ENCODE measurements at places on chromosomes 7 and 10.
A peak's percentile ranks its signal among the peaks of the same experiment; 100 is the strongest.

DNA sequence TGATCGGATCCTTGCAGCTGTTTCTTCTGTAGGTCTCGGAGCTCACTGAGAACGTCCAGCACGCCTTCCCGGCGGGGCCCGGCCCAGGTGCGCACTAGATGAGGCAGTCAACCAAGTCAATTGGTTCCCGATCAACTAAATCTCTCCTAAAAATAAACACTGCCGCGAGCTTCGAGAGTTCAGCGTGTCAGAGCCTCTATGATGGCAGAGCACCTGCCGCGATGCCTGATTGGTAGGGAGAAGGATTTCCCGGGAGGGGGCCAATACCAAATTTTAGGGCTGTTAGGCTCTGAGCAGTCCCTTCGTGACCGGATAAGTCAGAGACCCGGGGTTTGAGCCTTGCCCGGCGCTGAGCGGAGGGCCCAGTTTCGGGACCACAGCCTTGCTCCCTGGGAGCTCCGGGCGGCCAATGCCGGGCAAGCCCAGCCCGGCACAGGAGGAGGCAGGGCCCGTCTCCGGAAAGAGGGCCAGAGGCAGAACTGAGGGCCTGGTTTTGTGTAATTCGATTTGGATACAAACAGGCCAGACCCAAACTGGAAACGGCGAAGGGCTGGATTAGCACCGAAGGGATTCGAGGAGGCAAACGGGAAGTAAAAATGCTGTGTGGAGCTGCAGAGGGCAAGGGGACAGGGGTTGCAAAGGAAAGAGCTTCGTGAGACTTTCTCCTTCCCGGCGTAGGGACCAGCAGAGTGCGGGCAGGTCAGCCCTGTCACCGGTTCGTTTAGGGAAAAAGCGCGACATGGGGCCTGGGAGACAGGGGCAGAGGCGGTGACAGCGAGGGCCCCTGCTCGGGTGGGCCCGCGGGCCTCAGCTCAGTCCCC, 569 bp downstream of the SLC26A5 start:
- no peak for DNase-seq

- DNase-seq, result no peak
Observed at GRCh38 chr7:87885018-87885417, 8.7 kb downstream of the DBF4 start.

GRCh38 chr10:24793648-24794379, 70.1 kb upstream of the ARHGAP21 start:
- no peak for DNase-seq

DNA sequence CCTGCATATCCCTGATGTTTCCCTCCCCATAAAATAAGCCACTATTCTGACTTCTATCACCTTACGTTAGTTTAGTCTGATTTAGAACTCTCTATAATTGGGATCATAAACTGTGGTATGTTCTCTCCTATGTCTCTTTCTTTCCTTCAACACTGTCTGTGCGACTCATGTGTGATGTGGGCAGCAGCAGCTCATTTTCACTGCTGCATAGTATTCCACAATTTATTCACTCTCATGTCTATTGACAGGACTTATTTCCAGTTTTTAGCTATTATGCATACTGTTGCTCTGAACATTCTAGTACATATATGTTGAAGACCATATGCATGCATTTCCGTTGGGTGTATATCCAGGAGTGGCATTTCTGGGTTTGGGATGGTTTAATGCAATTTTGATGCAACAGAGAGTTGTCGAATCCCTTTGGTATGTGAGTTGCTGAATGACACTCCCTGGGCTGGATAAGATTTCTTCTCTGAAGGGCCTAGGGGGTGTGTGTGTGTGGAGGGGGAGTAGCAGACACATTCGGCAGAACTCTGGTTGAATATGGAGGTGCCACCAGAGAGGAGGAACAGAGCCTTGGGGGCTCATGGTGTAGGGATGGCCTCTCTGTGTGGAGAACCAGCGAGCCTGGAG, 87.8 kb upstream of the PCBD1 start:
- no peak for DNase-seq

- DNase-seq, result no peak
Observed at GRCh38 chr7:157404845-157405481, 68.2 kb downstream of the DNAJB6 start.

- no peak for DNase-seq
Observed at GRCh38 chr10:63114031-63114814, 18.9 kb upstream of the NRBF2 start.

DNA sequence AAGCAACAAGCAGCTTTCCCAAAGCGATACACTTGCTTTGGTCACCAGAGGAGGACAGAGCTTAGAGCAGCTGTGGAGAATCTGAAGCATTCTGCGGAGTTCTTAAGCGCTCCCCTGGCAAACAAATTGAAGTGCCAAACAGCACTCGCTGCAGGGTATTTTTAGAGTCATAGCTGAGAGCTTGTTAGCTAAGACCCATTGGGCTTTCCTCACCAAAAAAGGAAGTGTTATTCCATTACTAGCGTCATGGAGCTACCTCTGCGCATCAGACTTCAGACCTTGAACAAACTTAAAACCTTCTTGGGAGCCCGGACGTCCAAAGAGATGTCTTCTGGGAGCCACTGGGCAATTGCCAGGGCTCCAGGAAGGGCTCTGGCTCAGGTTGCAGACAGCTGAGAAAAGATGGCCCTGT, 23.2 kb upstream of the BMPR1A start:
- DNase-seq, result no peak

DNA sequence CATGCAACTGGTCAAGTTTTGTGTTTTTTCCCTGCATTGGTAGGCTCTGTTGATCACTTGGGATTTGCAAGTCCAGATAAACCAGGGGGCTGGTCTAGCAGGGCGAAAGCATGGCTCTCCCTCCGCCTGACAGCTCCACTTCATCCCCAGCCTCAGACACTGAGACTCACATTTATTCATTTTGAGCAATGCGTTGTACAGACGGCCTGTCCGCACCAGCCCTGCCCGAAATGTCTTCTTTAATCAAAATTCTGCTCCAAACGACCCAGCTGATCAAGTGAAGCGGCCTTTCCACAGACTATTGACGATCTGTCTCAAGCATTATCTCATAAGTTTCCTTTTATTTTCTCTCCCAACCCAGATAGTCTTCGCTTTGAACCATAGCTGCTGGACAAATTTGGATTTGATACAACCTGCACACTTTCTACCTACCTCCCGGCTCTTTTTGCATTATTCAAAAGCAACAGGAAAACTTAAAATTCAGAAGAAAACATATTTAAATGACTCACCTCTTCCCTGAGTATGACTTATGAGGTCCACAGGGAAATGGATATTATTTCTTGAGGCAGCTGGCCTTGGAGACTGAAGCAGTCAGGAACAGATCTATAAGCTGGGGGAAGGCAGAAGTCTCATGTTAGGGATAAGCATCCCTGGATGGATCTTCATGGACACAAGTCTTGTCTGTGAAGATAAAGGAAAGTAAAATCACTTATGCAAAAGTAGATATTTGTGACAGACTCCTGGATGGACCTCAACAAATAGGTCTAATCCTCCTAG, 498.9 kb upstream of the MGMT start:
- no peak for DNase-seq

DNA sequence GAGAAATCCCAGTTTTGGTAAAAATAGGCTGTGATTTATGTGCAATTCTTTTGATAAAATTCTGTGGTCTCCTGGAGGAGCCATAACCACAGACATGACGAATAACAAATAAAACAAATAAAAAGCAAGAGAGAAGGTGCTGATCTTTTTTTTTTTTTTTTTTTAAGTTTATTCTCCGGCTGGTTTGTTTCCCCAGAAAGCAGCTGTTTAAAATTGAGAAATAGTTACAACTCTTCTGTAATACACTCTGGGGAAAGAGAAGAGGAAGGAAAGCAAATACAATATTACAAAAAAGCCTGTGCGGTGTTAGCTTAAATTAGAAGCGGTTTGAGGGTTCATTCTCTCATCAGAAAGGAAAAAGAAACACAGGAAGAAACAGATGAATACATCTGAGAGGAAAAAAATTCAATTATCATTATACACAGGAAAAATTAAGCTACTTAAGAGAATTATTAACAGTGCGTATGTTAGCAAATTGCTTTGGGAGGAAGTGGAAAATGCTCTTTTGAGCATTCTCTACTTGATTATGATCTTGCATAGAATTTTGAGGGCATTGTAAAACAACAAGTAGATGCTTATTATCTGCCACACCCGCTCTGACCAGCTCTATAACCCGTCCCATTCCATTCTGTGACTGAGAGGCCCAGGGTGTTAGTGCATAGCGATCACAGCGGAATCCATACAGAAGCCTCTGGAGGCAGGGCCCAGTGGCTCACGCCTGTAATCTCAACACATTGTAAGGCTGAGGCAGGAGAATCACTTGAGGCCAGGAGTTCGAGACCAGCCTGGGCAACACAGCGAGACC, 40.6 kb upstream of the WAC start:
- no peak for DNase-seq

DNA sequence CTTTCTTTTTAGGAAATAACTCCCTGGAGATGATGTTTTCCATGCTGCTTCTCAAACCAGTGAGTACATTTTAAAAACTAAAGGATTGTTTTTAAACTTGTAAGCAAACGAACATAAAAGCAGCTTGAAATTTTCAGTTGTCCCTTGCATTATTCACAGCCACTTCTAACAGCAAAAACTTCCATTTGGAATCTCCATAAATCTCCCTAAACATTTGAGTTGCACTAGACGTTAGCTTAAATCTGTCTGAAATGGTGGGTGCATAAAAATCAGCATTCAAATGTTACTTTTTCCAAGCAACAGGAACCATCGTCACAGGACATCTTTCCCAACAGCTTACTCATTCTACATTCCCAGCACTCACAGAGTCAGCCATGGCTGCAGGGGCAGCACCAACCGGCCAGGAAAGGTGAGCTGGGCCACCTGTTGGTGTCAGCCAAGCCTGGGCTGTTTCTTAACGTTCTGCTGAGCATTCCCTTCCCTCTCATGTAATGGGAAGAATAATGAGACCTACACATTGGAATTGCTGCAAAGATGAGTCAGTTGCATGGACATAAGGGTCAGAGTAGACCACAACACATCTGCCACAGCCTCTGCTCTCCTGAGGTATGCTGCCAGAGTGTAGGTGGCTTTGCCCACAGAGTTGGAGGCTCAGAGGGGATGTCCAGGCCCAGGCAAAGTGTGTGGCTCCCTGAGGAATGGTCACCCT, 163.2 kb downstream of the TNS3 start:
- DNase-seq, result no peak

DNA sequence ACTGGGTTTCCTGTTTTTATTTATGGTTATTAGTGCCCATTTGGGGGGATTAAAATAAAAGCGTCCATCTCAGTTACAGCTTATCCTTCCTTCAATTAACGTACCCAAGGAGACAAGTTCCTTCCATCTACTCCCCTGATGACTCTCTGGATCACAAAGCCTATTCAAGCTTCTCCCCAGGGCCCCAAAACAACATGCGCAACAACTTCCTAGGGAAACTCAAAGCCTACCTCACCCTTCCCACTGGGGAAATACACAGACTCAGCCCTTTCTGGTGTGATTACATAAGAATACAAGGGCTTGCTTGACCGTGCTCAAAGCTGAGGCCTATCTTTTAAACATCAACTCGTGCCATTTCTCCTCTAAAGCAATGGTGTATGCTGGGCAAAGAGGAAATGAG, 112.4 kb downstream of the CDK6 start:
- no peak for DNase-seq

DNA sequence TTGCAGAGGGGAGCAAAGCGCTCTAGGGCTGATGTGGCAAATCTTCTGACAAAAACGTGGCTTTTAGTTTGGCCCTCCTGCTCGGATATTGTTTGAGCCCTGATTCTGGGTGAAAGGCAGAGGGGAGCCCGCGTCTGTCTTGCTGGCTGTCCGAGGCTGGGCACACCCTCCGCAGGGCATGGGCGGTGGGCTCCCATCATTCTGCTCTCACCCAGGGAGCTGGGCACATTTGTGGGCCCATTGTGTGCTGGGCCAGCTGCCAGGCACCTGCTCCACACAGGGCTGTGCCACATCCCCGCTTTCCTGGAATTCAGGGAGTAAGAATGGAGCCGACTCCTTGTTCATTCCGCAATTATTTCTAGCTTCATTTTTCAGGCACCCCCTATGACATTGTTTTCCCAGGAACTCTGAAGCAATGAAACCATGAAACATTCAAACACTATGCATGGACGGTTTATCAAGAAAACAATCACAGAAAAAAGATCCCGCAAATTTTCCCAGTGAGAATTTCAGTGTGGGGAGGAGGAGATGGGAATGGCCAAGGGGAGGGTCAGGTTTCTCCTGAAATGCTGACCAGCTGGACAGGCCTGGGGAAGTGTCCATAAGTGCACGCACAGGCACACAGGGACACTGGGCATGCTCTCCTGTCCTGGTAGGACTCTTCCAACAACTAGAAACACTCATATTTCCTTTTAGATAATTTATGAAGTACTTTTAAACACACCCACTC, 341.1 kb downstream of the CXCL12 start:
- no peak for DNase-seq

DNA sequence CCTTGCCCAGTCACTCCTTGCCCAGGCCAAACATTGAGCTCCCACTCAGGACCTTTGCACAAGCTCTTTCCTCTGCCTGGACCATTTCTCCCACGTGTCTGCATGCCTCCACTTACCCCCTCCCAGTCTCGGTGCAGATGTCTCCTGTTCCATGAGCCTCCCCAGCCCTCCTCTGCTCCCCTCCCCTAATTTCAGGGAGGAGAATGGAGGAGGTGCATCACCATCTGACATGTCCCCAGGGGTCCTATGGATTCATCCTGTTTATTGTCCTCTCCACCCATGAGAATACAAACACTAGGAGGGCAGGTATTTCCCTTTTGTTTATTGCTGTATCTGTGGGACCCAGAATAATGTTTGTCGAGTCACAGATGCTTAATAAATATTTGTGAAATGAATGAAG, 8.6 kb upstream of the GRID2IP start:
- no peak for DNase-seq

GRCh38 chr7:20508109-20508508, 107.4 kb upstream of the ABCB5 start:
- DNase-seq, result no peak

GRCh38 chr10:32070645-32071044, 14.4 kb upstream of the KIF5B start:
- no peak for DNase-seq

DNA sequence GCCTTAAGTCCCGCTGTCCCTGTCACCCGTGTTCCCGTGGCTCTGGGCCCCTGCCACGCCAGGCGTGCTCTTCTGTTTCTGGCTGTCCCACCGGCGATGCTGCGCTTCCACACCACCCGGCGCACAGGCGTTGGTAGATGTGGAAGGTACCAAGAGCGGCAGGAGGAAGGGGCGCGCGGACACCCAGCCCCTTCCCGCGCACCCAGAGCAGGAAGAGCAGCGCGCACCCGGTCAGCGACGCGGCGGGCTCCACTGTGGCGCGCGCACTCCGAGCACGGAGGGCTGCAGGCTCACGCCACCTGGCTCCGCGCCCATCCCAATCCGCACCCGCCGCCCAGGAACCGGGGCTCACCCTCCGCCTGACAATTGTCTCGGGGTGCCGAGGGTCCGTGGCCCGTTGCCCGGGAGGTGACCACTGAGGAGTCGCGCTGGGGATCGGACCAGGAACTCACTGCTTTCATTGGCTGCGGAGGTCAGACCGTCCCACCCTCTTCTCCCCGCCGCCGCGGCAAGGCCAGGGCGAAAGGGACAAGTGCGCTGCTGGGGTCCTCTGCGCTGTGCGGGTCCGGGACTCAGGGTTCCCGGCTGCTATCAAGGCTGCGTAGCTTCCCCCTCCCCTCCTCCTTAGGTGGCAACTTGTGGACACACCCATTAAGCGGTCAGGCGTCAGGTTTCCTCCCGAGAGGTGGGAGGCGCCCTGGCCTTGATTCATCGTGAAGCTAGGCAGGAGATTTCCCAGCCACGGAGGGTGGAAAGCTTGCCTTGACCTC, 121.6 kb upstream of the ZNF92 start:
- peak; percentile 85 for DNase-seq
